MV-4-11 (cell line): ENCODE measurements at places on chromosomes 11 and 22.

DNA sequence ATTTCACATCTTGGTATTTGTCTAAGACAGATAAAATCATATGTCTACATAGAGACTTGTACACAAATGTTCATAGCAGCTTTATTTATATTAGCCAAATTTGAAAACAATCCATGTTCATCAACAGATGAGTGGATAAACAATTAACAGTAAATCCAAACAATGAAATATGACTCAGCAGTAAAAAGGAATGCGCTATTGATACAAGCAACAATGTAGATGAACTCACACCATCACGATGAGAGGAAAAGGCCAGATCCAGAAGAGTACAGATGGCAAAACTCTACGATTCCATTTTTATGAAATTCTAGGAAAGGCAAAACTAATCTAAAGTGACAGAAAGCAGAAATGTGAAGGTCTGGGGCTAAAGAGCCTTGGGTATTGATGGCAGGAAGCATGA, 384.3 kb downstream of the NTM start:
- DNase-seq: no peak

DNA sequence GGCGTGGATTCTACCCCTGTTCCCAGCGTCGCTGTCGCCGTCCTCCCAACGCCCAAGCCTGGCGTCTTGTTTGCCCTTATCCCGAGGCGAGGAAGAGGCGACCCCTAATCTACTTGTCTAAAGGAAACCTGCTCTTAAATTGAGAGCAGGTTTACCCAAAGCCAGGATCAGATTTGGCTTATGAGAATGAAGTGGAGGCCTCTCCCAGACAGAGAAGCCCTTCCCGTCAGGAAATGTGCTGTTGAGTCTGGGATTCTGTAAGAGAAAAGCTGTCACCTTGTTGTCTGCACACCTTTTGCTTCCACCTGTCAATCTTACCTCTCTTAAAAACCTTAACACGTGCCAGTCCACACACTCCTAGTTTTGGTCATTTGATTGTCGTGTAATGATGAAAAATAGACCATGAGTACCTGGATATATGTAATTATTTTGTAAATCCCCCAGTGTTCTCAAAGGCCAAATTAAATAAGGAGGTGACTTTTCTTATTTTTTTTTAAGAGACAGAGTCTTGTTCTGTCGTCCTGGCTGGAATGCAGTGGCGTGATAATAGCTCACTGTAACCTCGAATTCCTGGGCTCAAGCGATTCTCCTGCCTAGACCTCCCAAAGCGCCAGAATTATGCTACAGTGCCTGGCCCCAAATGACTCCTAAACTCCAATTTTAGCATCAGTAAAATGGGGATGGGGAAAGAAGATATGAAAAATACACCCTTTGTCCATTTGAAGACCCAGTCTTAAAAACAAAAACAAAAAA, 627 bp downstream of the GTF2H1 start:
- DNase-seq: no peak

- DNase-seq: no peak
Measured at GRCh38 chr11:30481330-30481729, 104.8 kb downstream of the MPPED2 start.

GRCh38 chr11:68900835-68901381, 2.7 kb downstream of the MRPL21 start:
- no peak for DNase-seq

DNA sequence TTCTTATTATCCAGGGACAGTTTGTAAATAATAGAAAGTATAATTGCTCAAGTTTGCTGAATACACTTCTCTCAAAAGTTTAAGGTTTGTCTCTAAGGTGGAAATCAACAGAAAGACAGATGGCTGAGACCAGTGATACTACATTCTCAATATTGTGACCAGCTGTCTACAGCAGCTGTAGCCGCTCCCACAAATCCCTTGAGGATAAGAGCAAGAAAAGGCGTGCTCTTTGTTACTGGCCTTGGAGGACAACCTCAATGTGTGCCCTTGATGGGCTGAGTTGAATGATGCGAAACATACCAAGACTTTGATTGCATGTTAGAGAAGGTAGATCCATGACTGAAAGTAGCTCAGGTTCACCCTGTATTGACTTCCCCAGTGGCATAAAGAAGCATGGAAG, 6.1 kb downstream of the OR6M1 start:
- DNase-seq: no peak

DNA sequence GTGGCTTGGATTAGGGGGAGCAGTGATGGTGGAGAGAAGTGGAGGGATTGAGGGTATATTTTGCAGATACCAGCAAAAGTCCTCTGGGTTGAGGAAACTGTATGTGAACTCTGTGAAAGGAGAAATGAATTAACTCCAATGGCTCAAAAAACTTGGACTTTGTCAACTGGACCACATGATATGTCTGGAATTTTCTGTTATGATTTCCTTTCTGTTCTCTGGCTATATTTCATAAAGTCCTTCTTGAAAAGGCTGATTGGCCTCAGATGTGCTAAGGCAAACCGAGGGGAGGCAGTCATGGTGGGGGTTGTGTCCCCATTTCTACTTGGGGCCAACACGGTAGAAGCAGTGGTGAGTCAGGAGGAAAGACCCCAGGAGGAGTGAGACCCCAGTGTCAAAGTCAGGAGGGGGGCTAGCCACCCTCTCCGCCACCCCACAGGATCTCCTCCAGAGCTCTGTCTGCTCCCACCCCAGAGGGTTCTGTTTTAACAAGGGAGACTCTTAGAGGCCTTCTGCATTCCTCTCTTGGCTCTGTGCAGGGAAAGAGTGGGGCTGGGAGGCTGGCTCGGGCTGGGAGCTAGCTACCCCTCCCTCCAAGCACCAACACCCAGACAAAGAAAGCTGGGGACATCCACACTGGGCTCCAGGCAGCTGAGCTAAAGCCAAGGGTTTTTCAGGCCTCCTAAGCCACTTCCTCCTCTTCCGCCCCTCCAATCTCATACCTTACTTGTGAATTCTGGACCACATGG, 13.8 kb downstream of the CHRDL2 start:
- DNase-seq: no peak

- peak; percentile 87 for DNase-seq
Measured at GRCh38 chr11:945986-946385, 20.3 kb downstream of the AP2A2 start.

- DNase-seq: no peak
Measured at GRCh38 chr22:29647954-29648737, 44.7 kb downstream of the NF2 start.

DNA sequence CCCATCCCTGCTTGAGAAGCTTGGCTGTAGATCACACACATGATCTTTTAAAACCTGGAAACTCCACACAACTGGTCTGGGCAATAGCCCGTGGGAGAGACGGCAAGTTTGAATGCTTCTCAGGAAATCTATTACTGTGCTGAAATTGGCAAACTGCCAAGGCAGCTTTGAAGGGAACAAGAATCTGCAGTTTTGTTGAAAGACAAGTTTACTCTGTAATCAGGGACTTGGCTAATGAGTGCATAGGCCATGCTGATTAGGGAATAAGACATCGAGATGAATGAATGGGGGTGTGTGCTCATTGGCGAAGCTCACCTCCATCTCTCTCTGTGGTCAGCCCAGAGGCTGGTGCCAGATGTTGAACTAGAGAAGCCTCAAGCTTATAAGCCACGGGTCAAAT, 218.8 kb downstream of the HIPK3 start:
- no peak for DNase-seq

DNA sequence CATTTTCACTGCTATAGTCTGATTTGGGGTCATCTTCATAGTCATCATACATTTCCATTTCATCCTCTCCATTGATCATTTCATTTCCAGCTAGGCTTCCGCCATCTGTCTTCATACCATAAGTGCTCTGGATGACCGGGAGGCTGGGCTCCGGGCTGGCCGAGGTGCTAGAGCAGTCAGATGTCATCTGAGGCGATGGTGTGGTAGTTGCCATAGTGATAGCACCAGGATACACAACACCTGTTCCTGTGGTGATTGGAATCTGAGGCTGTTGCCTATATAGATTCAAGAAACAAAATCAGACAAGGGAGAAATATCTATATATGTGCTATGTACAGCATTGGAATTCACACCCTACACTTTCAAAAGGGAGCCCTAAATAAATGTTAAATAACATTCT, 383.5 kb downstream of the SOX6 start:
- DNase-seq: no peak

DNA sequence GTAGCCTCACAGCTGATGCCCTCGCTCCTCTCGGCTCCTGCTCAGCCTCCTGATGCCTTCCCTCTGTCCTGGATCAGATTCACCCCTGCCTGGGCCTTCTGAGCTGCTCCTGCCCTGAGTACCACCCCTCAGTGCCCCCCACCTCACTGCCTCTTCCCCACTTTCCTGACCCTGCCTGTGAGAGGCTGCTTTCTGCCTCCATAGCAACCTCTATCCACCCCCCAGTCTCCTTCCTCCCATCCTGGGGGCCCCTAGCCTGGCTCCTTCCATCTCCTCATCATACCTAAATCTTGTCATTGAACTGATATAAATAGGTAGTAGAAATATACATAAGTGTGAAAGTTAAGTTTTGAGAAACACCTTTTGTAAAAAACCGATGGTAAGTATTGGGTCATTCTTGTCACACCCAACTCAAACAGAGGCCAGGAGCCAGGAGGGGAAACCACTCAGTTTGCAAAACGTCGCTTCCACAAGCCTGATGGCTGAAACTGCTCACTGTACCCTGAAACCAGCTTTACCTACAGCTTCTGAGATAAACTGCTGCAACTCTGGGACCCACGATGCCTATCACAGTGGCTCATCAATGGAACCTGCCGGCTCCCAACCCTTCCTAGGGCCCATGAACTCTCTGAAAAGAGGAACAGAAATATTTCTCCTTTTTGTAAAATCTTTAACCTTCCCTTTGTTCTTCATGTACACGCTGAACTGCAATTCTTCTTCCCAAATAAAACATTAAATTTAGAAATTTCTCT, 4.8 kb upstream of the APOBEC3H start:
- DNase-seq: peak; percentile 21

DNA sequence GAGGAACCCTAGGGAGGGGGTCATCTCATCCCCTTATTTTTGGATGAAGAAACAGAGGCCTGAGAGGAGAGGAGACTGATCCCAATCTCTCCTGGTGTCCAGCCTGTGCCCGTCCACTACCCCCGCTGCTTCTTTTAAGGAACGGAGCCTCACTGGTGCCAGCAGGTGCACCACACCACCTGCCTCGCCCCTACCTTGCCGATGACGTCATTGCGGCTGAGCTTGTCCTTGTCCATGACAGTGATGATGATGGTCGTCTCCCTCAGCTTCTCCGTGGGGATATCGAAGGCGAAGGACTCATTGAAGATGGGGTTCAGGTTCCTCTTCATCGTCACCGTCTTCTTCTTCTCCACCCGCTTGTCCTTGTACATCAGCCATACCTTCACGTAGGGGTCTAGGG, 14.3 kb downstream of the LRRC10B start:
- no peak for DNase-seq

GRCh38 chr22:16834971-16835370, 9.8 kb upstream of the XKR3 start:
- DNase-seq: no peak

GRCh38 chr11:101288392-101288791, 158.8 kb upstream of the PGR start:
- no peak for DNase-seq

- DNase-seq: peak; percentile 25
Measured at GRCh38 chr11:17528181-17528691, 16.0 kb downstream of the USH1C start.

DNA sequence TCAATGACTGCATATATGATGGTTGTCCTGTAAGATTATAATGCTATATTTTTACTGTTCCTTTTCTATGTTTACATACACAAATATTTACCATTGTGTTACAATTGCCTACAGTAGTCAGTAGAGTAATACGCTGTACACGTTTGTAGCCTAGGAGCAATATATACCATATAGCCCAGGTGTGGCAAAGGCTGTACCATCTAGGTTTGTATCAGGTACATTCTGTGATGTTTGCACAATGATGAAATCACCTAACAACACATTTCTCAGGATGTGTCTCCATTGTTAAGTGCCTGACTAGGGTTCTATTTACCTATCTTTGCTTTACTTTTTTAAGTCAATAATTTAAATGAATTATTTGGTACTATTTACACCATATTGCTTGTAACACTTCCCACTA, 21.9 kb downstream of the PRR5L start:
- DNase-seq: no peak

DNA sequence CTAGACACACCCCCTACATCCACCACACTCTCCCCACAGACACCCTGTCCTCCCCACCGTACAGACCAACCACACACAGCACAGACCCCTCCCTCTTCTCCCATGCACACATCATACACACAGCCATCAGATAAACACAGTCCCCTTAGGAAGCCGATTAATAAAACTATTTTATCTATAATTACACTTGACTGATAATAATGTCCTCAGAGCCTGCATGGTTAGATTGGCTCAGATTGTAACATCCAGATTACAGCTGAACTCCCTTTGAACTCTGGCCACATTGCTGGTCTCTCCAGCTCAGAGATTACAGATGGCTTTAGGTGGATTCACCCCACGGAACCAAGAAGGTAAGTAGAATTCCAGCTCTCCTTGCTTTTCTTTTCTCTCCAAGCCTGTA, 9.5 kb upstream of the ELF5 start:
- no peak for DNase-seq

DNA sequence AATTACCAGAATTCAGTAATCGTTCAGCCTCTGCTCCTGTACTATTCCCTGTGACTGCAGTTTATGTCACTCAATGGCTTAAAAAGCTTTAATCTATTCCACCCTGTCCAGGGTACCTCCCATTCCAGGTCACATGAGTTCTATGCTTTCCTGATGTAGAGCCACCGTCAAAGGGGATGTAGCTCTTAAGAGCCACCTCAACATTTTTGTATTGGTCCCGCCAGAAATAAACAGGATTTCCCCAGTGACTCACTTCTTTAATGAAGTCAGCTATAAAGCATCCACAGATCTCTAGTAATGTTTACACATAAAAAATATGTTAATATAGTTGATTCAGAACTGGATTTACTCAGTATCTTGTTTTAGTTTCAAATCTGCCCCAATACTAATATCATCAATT, 1.3 kb upstream of the OR8D1 start:
- DNase-seq: no peak

DNA sequence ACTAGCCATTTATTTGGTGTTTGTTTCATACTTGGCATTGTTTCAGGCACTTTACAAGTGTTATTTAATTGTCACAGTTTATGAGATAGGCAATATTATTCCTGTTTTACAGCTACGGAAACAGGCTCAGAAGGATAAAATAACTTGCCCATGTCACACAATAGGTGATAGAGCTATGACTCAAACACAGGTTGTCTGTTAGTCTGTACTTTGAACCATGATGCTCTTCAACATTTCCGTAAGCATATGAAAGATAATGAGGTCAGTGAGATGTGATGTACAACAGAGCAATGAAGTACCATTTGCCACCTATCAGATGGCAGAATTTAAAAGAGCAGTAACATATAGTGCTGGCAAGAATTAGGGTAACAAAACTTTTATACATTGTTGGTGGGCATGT, 15.3 kb downstream of the TUG1 start:
- DNase-seq: no peak

DNA sequence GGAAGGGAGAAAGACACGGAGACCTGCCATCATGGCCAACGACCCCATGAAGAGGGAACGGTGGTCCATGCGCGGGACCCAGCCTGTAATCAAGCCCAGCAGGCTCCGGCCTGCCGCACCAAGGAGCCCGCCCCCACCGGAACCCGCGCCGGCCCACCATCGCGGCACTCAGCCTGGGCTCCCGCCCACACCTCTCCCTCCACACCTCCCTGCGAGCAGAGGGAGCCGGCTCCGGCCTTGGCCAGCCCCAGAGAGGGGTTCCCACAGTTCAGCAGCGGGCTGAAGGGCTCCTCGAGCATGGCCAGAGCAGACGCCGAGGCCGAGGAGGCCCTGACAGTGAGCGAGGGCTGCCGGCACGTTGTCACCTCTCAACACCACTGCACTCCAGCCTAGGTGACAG, 1302.8 kb upstream of the CNTN5 start:
- no peak for DNase-seq

GRCh38 chr22:41825376-41825775, 7.5 kb upstream of the SREBF2 start:
- no peak for DNase-seq
